ENCODE measurements at places on chromosomes 11 and 22.

DNA sequence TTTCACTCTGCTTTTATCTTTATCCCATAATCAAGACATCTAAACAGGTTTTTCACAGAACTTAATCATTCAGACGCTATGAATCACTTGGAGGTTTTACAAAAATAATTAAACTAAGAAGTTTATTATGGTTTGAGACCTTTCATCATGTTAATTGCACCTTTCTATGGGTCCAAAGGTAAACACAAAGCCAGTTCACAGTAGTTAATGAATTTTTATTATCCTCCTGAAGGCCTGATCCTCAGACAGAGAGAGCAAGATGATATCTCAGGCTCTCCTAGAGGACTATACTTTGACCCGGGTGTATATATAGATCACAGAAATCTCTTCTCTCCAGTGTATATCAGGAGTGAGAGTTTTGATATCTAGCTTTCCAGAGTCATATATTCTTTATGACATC, 1044.3 kb upstream of the RAG2 start:
- no peak for DNase-seq

DNA sequence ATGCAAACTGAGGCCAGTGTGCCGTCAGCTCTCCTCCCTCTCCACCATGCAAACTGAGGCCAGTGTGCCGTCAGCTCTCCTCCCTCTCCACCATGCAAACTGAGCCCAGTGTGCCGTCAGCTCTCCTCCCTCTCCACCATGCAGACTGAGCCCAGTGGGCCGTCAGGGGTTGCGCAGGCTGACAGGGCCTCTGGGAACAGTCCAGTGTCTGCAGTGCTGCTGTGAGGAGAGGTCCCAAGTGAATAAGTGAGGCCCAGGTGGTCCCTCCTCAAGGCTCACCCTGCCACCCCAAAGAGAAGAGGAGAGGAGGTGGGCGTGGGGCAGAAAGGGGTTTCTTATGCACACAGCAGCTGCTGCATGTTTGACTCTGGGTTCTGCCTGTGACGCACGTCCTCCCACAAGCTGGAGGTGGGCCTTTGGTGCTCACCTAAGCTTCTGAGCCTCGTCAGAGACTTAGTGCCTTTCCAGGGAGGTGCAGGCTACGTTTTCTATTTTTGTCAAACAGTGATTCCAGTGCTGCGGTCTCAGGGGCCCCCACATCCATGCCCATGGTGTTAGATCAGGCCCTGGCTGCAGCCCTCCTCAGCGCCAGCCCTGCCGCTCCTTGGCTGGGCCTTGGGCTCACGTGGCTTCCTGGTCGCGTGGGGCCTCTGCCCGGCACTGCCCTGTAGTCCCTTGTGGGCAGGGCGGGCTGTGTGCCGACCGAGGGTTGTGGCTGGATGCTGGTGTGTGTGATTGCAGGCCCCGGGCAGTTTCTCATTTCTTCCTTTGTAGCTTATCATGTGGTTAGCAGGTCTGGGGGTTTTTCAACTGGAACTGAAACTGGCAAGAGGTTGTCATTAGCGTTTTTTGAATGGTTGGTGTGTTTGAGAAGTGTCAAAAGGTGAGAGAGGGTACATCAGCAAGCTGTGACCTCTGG, 7.1 kb downstream of the TPCN2 start:
- no peak for DNase-seq

DNA sequence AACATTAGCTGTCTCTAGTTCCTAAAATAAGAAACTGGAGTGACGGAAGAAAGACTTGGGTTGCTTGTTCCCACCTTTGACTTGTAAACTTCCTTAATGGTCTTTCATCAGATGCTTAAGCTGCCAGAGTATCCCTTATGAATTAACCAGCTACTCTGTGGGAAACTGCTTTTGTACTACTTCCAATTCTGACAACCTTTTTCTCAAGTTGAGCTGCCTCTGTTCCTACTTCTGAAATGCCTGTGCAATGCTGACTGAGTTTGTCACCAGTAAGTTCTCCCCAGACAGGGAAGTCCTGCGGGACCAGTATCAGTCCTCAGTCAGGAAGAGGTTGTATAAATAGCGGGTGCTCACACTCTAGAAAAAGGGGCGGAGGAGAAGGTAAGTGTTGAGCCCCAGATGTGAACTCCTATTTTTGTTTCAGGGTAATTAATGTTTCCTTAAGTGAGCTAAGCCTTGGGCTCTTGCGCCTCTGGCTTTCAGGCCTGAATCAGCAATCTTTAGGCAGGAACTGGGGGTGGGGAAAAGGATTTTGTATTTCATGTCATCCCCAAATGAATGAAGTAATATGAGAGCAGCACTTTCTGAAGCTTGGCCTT, 67.2 kb downstream of the CECR2 start:
- no peak for DNase-seq

GRCh38 chr11:47271961-47272661, 2.2 kb downstream of the MADD start:
- no peak for DNase-seq
